ENCODE measurements at places on chromosomes 16 and 17.

DNA sequence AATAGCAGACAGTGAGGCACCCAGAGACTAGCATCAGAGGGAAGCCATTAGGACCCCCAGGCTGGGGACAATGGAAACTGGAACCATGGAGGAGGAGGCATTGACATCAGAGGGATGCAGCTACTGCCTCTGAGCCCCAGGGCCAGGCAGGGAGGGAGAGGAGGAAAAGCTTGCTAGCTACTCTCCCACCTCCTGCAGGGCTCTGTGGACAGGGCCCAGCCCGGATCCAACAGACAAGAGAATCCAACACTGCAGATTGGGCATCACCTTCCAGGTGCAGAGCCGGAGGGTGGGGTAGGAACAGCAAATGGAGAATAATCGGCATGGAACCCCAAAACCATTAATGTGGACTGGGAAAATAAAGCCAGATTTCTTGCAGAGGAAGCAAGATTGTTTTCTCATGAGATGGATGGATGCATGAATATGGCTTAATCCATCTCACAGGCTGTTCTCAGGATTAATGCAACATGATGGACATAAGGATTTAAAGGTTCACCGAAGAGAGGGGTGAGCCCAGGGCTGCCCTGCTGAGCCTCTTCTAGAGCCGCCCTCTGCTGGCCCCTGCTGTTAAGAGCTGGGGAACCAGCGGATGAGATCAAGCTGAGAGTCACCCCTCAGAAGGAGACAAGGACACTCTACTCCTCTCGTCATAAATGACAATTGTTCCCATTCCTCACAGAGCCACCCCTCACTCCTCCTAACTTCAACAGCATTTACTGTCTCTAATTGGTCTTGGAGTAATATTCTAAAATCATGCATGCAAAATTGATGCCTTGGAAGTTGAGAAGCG lies 48.8 kb downstream of the DNAH3 start:
- DNase-seq, result no peak

DNA sequence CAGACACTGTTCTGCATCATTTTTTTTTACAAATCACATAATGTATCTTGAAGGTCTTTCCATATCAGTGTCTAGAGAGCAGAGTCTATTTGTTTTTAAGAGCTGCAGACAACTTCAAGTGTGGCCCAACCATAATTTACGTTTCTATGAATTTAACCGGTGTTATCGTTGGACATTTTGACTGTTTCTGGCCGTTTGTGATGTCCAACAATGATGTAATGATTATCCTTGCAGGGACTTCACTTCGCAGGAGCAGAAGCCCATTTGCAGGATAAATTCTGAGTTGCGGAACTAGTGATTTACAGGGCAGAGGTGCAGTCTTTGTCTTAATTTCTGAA lies 26.9 kb upstream of the HLF start:
- DNase-seq, result no peak

- DNase-seq, result no peak
Observed at GRCh38 chr17:20094777-20095176, 85.6 kb downstream of the SPECC1 start.

- no peak for DNase-seq
Observed at GRCh38 chr16:7332611-7333010, at the start of gene RBFOX1. Gene RBFOX1, plus strand, starts transcription at chr16:7332845.

GRCh38 chr17:47774987-47775580 lies 42.0 kb downstream of the TBX21 start:
- no peak for DNase-seq

DNA sequence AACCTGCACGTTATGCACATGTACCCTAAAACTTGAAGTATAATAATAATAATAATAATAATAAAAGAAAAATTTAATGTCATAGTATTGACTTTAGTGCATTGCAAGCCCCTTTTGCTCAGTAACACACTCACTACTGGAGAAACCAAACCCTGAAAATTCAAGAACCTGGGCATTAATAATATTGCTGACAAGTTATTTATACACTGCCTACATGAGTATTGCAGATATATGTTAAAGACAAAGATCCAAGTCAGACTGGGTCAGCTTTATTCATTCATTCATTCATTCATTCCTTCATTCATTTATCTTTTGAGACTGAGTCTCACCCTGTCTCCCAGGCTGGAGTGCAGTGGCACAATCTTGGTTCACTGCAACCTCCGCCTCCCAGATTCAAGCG lies 1711.2 kb downstream of the TP53TG3F start:
- DNase-seq, result no peak

- DNase-seq, result peak; percentile 73
Observed at GRCh38 chr17:73304971-73305812, 6.6 kb downstream of the CDC42EP4 start.

GRCh38 chr16:4428500-4428899 lies 2.8 kb downstream of the DNAJA3 start:
- no peak for DNase-seq

GRCh38 chr17:20926532-20926931 lies 116.3 kb downstream of the USP22 start:
- no peak for DNase-seq

DNA sequence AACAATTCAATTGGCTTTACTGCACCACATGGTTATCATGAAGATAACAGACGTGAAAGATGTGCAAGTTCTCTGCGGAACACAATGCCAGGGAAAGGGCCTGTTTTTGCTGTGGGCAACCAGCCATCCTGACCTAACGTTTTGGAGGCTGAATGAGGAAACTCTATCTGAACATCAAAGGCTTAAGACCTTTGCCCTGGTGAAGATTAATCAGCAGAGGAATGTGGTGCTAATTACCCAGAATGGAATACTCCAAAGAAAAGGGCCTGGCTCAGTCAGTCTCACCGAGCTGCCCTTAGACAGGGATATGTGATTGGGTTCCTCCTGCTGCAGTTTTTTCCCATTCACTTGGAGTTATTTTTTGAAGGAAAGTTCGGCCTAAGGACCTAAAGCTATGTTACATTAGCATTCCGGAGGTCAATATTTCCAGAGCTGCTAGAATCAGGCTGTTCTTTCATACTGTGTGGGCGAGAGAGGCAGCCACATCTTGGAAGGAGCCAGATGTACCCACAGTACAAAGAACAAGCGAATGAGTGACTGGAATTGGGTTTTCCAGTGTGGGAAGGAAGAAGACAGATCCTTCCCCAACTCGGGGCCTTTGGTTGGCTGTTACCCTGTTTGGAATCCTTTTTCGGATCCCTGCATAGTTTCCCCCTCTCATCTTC lies 15.5 kb downstream of the ASIC2 start:
- DNase-seq, result no peak

DNA sequence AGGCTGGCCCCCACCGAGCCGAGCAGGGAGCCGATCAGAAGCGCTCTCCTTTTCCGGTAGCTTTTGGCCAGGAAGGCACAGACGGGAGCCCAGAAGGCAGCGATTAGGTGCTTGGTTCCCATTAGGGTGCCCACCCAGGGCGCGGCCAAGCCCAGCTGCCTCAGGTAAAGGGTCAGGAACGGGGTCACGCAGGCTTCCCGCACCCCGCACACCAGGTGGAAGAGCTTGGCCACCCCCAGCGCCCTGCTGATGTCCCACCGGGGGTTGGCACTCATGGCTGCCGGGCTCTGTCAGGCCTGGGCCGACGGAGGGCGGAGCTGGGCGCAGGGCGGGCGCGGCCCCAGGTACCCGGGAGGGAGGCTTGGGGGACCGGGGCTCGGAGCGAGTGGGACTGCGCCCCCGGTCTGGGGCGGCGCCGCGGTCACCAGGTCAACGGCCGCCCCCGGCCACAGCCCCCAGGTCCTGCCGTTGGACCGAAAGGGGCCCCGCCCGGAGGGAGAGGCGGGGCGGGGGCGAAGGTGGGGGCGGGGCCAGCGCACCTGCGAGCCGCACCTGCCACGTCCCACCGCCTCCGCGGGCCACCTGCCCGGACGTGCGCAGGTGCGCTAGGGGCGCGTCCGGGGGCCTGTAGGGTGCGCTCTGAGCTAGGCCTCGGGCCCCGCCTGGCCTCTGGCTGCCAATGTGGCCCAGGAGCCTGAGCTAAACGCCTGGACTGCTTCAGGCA lies at the start of gene MFSD6L:
Gene MFSD6L (minus strand): TSS at position 520 of the 724 bp plus-strand sequence. CDS start 245 bp downstream, at position 275.
- DNase-seq, result no peak

GRCh38 chr17:21532763-21533385 lies 156.7 kb downstream of the KCNJ12 start:
- DNase-seq, result no peak

- no peak for DNase-seq
Observed at GRCh38 chr16:55203570-55203969, 120.4 kb upstream of the IRX6 start.

DNA sequence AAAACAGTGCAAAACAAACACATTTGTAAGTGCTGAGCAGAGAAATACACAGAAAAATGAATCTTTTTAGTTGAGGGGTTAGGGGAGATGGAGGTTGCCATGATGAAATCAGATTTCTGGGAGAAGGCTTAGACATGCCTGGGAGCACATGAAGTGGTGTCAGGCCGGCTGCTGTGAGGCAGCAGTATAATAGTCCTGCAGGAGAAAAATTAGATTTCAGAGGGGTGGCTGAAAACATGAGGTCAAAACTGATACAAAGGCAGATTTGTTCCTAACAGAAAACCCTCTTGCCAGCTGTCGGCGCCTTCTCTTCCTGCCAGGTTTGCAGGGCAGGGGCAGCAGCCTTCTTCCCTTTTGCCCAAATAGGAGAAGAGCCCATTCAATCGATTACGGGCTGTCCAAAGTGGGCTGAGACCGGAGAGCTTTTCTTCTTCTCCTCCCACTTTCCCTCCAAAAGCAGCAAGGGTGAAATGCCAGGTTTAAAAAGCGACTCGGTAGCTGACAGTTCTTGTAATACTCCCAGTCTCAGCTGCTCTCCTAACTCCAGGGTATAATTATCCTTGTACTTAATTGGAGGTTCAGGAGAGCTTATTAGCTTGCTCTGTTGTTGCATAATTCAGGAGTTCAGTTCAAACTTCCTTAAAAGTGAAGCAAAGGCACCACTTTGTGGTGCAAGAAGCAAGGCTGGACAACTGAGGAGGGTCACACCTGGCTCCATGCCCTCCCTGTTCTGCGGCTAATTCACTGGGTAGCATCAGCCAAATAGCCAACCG lies 80.0 kb downstream of the PCTP start:
- no peak for DNase-seq

GRCh38 chr16:72560617-72561016 lies 388.7 kb upstream of the PMFBP1 start:
- no peak for DNase-seq

- DNase-seq, result no peak
Observed at GRCh38 chr16:58105631-58106030, 23.6 kb downstream of the CFAP20 start.

- DNase-seq, result no peak
Observed at GRCh38 chr17:55451203-55451641, 29.6 kb upstream of the MMD start.

DNA sequence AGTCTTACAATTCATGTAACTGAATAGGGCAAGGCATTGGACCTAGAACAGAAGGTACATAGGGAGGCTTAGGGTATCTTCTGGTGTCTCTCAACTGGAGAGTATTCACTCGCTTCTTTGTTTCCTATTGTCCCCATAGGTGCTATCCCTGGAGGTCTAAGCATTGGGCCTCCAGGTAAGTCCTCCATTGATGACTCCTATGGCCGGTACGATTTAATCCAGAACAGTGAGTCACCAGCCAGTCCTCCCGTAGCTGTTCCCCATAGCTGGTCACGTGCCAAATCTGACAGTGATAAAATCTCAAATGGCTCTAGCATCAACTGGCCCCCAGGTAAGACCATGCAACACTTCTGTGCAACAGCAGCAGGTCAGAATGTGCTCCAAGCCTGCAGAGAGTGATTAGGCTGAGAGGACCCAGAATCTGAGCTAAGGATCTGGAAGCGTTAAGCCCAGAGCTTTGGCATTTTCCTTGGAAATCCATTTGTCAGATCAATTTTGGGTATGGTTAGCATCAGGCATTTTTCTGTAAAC lies 35.7 kb downstream of the TMC6 start:
- no peak for DNase-seq

- DNase-seq, result no peak
Observed at GRCh38 chr17:51342257-51342656, 81.9 kb downstream of the UTP18 start.

DNA sequence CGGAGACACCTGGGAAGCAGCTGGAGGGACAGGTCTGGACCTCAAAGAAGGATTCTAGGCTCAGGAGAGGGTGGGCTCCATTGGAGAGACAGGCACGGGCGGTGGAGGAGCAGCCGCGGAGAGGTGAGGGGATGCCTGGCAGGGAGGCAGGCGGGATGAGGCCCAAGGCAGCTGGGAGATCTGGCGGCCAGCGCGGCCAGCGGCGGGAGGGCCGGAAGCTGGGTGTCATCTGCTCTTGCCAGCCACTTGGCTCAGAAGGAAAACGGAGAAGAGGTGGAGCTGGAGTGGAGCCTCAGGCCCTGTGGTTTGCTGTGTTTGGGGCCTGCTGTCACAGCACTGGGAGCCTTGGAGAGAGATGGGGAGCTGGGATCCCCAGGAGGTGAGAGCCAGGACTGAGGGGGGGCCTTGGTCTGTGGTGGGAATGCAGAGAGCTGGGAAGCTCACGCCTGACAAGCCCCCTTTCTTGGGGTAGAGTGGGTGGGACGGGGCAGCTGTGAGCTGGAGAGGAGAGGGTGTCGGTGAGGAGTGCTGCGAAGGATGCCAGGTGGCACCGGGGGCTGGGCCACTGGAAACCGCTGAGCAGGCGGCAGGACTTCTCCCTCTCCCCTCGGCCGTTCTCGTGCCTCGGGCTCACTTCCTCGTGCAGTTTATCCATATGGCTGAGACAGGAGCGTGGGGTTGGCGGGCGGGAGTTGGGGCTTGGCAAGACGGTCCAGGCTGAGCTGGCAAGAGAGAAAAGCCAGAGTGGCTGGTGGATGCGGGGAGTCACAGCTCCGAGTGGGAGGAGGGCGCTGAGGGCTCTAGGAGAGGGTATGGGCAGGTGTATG lies 8.0 kb downstream of the TBC1D24 start:
- no peak for DNase-seq

GRCh38 chr17:43689131-43689530 lies 27.4 kb upstream of the MEOX1 start:
- no peak for DNase-seq

GRCh38 chr16:83586461-83587200 lies 221.1 kb upstream of the HSBP1 start:
- no peak for DNase-seq

- no peak for DNase-seq
Observed at GRCh38 chr17:66190738-66191592, 968 bp downstream of the CEP112 start.

DNA sequence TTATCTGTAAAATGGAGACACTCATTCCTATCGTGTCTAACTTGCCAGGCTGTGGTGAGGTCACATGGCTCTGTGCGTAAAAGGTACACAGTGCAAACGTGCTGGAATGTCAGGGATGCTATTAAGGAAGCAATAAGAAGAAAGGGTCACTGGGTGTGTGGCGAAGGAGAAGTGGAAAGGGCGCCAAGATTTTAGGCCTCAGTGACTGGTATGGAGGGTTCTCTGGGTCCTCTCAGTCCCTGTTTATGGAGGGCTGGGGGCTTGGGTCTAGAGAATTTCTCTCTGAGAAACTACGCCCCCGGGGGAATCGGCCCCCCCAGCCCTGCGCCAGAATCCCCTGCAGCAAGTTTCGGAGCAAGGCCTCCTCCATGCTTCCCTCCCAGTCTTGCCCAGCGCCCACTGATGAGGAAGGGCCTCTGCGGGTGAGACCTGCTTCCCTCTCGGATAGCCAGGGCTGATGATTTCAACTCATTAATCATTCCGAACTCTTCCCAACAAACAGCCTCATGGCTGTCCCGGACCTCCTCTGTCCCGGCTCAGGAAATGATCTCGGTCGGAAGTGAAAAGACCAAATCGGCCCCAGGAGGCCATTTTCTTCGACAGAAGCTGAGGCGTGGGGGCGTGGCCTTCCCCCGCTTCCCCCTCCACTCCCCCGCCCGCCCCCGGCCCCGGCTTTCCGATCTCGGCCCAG lies 1.2 kb upstream of the HEXIM1 start:
- DNase-seq, result no peak

Data from SW 1271 (cell line).